ENCODE measurements at places on chromosomes 3 and 15.

GRCh38 chr15:29601811-29602210 is 220.5 kb downstream of the TJP1 start:
- DNase-seq = no peak

GRCh38 chr15:70185251-70185711 is 87.6 kb upstream of the TLE3 start:
- DNase-seq = no peak

GRCh38 chr3:107666853-107667252 is 144.1 kb downstream of the BBX start:
- DNase-seq = no peak

GRCh38 chr3:188749010-188749617 is 422.7 kb upstream of the TPRG1 start:
- no peak for DNase-seq

DNA sequence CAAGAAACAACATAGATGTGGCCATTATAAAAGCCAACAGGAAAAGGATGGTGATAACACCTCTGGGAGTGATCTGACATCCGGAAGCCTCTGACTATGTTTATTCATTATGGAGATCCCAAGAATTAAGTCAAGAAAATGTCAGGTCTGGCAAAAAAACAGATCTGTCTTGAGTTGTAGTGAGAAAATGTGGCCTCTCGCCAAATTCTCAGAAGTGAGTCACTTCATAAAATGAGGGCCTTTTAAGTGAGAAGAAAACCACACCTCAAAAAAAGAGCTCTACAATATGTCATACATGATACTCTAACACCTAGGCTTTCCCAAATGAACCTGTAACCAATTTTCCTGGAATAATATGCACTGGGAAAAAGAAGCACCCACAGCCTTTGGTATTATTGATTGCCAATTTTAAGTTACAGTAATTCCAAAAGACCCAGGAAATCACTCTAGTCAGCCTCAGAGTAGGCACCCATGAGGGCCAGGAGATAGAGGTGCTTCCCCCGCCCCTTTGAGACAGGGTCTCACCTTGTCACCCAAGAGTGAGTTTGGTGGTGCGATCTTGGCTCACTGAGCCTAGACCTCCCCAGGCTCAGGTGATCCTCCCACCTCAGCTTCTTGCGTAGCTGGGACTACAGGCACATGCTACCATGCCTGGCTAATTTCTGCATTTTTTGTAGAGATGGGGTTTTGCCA is 38.0 kb downstream of the CCR3 start:
- no peak for DNase-seq

GRCh38 chr3:160980740-160981139 is 124.4 kb downstream of the B3GALNT1 start:
- no peak for DNase-seq

- no peak for DNase-seq
These were observed 740.9 kb upstream of the LMCD1 start for GRCh38 chr3:7760718-7761117.

DNA sequence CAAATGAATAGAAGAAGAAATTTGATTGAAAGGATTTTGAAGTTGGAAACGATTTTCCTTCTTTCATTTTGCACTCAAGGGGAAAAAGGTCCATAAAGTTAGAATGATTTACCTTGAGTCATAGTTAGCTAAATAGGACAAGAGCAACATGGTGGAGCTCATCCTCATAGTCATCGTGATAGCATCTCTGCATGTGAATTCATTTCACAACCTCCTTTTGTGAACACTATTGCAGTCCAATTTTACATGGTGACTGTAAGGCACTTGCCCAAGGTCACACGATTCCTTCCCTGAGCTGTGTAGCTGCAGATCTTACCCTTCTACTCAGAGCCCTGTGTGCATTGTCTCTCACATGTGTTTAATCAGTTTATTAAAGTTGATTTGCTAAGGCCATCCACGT is 359.8 kb upstream of the C2CD4B start:
- DNase-seq = no peak

- DNase-seq = no peak
These were observed 318.8 kb upstream of the GBE1 start for GRCh38 chr3:82080261-82080660.

- DNase-seq = no peak
These were observed 266.4 kb upstream of the HES1 start for GRCh38 chr3:193869221-193870201.

DNA sequence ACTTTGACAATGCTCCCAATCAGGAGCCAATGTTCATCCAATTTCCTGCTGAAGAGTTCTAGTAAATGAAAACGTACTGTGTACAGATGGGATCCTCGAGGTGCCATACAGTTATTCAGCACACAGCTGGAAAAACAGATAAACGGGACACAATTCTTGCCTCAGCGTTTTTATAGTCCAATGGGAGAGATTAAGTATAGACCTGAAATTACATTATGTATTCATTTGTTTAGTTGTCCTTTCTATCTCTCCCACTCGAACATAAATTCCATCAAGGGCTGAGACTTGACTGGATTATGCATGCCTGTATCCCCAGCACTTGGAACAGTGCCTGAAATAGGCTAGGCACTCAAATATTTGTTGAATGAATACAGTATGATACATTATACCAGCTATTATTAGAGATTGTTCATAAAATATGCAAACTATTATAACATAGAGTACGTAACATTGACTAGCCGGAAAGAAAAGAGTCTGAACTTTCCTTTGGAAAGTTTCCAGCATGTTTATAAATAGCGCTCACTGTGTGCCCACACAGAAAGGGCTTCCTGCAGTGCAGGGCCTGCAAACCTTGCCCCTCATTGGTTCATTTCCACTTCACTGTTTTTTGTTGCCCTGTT is 27.4 kb upstream of the SNTN start:
- DNase-seq = peak; percentile 88

GRCh38 chr3:95197661-95198060 is 1134.8 kb downstream of the NSUN3 start:
- DNase-seq = no peak

Measured in NCI-H345 (cell line).